ENCODE measurements at places on chromosomes 7 and 10.

DNA sequence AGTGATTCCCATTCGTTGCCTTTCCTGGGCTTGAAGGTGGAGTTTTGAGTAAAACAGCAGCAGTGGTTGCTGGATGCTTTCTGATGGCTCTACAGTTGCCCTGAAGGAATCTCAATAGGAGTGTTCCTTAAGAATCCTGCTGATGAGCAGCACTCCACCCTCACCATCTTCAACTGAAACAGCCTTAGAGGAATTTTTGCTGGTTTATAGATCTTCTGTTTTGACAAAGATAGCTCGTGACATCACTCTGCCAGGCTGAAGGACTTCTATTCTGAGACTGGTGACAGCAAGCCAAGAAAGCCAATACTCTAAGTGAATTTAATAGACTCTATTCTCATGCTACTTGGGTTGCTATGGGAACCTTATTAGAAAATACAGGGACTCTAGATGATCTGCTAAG, 1014.7 kb downstream of the NRG3 start:
- DNase-seq = no peak

DNA sequence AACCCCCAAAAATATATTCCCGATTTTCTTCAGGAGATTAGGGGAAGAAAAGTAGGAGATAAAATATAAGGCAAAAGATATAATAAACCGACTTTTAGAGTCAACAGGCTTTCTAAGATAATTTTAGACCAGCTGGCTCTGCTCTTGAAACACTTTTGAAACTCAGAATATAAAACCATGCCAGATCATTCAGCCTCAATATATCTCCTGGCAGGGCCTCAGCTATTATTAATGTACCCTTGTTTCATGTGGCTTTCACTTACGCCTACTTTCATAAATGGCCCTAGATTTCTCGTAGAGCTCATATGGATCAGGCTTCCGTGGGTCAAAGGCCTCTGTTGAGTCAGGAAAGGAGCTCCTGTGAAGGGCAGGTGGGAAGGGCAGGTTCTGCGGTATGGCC, 396.0 kb downstream of the PHTF2 start:
- no peak for DNase-seq

GRCh38 chr7:117951691-117952280, 78.5 kb upstream of the CTTNBP2 start:
- no peak for DNase-seq

GRCh38 chr10:20714979-20715378, 182.1 kb downstream of the NEBL start:
- no peak for DNase-seq

GRCh38 chr10:76577455-76577854, 1060.2 kb downstream of the KCNMA1 start:
- DNase-seq = no peak

DNA sequence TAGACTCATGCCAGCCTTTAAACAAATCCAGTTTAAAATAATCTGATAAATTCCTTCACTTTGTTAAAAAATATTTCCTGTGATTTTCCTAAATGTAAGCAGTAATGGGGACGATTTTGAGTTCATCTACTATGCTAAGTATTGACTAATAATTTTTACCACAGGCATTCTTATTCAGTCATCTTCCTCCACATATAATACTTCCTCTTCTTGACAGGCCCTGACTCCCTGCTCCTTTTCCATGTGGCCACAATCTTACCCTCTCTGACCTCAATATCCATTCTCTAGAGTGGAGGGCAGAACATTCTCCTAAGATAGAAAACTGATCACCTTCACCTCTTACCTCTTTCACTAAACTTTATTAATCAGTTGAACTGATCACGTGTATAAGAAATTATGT, 7.8 kb downstream of the DNAJC2 start:
- DNase-seq = no peak

DNA sequence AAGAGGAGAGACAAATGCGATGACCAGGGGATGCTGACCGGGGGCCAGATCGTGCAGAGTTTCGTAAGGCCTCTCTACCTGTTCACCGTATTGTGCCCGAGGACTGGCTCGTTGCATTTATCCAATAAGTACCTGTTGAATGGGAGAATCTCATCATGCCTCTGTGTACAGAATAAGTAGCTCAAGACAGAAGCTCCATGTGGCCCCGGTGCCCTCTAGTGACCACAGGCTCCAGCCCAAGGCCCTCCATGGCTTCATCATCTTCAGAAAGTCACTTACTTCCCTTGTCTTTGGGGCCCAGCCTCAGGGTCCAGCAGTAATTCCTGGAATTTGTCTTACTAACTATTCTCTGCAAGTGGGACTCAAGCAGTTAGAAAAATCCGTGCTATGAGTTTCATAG, 151.0 kb downstream of the CHN2 start:
- DNase-seq = no peak

DNA sequence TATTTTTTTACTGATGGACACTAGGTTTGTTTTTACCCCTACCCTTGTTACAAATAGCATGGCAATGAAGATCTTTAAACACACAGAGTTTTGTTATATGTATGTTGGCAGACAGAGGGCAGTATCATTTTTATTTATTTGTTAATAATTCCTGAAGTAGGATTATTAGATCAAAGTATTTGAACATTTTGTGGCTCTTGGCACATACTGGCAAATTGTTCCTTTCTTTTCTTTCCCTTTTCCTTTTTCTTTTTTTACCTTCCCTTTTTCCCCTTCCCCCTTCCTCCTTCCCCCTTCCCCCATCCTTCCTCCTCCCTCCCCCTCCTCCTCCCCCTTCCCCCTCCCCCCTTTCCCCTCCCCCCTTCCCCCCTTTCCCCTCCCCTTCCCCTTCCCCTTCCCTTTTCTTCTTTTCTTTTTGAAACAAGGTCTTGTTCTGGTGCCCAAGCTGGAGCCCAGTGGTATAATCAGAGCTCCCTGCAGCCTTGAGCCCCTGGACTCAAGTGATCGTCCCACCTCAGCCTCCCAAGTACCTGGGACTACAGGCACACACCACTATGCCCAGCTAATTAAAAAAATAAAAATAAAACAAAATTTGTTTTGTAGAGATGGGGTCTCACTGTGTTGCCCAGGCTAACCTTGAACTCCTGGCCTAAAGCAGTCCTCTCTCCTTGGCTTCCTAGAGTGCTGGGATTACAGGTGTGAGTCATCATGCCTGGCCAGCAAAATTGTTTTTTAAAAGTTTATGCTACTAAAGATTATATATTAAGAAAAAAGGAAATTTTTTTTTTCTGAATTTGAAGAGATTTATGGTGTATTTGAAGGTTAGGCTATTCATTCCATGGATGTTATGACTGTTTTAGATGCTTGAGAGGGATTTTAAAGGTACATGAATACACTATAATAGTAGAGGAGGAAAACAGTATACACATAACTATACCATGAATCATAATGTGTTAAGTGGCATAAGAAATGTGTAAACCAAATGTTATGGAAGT, 39.3 kb downstream of the SEPTIN7 start:
- DNase-seq = no peak

- peak; percentile 39 for DNase-seq
Observed at GRCh38 chr7:131688738-131689661, 132.6 kb upstream of the PODXL start.

DNA sequence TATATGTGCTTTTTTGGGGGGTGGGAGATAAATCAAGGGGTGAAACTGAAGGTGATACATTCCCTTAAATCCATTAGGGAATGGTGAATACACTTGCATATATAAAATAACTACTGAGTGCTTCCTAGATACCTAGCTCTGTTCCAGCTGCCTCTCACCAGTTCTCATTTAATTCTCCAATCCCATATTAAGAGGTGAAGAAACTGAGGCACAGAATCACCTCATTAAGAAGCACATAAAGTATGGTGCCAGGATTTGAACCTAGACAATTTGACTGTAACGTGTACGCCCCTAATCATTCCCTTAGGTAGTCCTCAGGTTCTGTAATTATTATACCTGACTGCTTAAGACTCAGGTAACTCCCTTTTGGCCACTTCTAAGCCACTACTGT, 1.5 kb upstream of the SFR1 start:
- DNase-seq = no peak

DNA sequence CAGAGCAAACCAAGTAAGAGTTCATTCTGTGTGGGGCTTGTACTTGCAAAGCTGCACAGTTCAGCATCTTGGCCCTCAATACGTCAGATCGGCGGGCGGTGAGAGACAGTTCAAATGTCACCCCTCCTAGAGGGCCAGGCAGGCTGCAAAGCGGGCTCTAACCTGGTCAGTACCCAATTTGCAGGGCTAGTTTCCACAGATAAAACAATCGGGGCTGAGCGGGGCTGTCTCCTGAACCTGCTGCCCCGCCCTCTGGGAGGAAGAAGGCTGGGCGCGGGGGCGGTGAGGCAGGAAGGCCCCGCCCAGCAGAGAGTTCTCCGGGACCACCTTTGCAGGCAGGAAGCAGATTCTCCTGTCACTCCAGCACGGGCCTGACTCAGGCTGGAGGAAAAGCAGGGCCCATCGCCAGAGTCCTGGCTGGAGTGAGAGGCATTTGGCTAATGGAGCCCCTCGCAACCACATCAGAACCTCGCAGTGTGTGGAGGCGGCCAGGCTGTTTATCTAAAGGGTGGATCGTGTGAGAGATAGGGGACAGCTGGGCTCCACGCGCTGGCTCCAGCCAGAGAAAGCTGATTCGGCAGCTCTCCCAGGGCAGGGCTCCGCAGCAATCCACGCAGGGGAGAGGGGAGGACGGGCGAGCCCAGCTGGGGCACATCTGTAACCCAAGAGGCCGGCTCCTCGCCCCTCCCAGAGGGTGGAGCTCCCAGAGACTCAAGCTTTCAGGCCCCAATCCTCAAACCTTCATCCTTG, 83.1 kb downstream of the SH3PXD2A start:
- DNase-seq = peak; percentile 71

- DNase-seq = no peak
Observed at GRCh38 chr7:19117870-19118608, 603 bp upstream of the TWIST1 start.

GRCh38 chr7:861222-861621, 15.1 kb upstream of the GET4 start:
- DNase-seq = no peak

DNA sequence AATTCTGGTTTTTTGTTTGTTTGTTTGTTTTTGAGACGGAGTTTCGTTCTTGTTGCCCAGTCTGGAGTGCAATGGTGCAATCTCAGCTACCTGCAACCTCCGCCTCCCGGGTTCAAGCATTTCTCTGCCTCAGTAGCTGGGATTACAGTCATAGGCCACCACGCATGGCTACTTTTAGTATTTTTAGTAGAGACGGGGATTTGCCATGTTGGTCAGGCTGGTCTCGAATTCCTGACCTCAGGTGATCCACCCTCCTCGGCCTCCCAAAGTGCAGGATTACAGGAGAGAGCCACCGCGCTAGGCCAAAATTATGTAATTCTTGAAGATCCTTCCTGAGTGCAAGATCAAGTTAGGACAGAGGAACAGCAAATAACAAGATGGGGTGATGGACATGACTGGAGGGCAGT, 719 bp downstream of the ZNF33B start:
- no peak for DNase-seq

DNA sequence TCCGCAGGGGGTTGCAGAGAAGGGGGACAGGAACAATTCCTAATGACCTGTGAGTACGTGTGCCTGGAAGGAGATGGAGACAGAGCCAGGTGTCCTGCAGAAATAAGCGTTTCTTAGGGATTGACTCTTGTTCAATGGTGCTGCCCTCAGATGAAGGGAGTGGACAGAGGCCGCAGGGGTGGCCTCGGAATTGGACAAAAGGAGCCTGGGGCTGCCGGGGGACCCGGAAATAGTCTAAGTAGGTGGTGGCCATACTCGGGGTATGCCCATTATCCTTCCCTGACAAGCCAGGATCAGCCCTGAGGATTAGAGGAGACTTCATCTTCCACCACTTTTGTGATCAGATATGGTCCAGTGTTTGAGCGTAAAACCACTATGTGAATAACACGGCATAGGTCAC, 39.2 kb downstream of the ELFN1 start:
- DNase-seq = no peak

DNA sequence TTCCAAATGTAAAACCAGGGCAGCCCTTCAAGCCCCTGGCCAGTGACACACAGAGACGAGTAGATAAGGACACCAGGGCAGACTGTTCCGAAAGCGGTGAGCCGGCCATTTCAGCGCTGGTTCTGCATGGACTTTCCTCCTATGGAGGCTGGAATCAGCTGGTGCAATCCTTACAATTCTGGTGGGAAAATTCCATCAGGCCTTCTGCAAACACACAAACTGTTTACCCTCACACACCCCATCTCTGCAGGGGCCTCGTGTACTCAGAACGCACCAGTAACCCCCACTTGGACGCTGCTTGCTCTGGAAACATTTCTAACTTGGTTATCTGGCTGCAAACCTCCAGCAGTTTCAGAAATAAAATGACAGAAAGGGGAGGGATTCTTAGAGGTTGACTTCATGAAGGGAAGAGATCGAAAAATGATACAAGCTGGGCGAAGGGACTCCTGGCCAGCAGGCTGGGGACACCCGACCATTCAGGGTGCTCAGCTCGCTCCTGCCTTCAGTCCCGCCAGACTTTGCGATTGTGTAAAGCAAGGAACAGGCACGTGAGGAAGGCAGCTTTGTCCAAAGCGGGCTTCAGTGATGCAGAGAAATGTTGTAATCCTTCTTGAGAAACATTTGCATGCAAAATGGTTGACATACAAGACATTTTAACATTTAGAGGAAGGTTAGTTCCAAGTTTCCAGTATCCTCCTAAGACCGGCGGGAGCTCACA, 19.7 kb upstream of the SHH start:
- no peak for DNase-seq

DNA sequence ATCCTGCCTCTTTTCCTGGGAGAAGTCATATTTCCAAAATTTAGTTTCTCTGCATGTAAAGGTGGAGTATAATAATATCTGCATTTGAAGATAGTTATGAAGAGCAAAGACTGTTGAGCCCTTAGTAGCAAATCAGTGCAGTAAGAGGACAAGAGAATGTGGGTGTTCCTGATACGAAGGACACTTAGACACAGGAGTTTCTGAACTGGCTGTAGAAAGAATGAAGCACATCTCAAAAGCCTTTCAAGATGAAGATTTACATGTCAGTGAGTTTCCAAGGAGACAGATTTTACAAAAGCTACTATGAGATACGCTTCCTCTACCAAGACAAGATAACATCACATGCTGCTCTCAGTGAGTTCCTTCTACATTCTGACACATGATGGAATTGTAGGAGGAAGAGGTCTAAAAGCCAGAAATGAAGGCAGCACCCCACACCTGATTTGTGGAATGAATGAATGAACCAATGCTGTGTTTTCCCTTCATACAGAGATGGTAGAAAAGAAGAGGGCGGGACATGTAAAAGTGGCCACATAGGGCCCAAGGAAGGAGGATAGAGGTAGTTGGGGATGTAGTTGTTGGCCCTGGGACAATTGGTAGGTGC, 173.6 kb upstream of the PDE1C start:
- DNase-seq = no peak

DNA sequence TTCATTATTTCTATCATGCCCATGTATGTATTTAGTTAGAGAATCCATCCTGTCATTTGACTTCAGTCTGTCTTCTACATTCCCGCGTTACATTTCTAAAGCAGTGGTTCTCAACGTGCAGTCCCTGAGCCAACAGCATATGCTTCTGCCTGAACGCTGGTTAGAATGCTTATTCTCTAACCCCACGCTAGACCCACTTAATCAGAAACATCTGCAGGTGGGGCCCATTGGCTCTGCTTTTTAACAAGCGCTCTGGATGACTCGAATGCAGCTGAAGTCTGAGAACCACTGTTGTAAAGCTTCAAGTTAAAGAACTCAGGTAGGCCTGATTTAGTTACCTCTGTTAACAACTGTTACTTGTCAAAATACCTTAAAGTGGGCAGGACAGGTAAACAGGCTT, 38.2 kb downstream of the NEUROD6 start:
- DNase-seq = no peak
